ENCODE measurements at places on chromosomes 2 and 18. TPM values are rescaled to one million over a fixed set of nuclear protein-coding genes. Genes with fewer than 3 reads are reported as not detected.

DNA sequence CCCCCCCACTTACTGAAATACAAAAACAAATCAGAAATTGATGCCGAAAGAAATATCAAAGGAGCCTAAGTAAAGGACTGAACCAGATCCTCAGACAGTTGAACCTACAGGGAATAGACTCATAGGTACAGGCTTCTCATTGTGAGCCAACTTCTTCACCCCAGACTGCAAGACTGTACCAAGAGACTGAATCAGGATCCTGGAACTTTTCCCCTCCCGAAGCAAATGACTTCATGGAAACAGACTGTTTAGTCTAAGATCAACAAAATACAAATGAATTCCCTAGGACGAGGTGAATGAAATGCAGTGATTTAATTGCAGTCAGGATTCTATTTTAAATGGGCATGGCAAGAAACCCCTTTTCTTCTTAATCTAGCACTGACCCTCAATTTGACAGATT is 53.6 kb upstream of the RNF152 start:
- DNase-seq = no peak

- DNase-seq = no peak
These were observed 749.5 kb downstream of the RNF144A start for GRCh38 chr2:7666596-7667259.

DNA sequence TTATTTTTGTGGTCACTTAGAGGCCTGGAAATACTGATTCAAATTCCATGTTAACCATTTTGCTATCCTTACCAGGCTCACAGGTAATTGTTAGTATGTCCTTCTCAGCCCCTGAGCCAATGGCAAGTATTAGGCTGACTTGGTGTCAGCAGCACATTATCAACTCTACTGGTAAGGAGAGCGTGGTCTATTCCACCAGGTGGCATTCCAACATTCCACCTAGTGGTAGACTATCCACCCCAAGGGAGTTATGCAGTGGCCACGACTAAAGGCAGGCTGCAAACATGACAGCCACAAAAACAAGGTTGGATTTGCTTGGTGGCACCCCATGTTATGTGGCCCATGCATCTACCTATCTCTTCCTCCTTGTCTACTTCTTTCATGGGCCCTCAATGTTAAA is 31.8 kb upstream of the GCC2 start:
- no peak for DNase-seq

- DNase-seq = peak; percentile 57
These were observed 6.8 kb upstream of the ARHGAP28 start for GRCh38 chr18:6722690-6723089.

DNA sequence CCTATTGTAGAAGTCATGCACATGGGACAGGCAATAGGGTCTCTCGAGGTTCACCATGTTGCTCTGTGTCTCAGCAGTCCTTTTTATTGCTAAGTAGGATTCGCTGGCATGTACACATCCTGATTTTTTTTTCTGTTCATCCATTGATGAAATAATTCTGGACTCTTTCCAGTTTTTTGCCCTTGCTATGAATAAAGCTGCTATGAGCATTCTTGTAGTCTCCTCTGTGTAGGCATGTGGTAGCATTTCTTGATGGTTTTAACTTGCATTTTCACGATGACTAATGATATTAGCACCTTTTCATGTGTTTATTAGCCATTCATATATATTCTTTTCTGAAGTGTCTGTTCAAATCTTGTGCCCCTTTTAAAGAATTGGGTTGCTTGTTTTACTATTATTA is 65.8 kb upstream of the EDAR start:
- DNase-seq = no peak

- DNase-seq = no peak
These were observed 775 bp downstream of the RNF125 start for GRCh38 chr18:32019251-32019948.

DNA sequence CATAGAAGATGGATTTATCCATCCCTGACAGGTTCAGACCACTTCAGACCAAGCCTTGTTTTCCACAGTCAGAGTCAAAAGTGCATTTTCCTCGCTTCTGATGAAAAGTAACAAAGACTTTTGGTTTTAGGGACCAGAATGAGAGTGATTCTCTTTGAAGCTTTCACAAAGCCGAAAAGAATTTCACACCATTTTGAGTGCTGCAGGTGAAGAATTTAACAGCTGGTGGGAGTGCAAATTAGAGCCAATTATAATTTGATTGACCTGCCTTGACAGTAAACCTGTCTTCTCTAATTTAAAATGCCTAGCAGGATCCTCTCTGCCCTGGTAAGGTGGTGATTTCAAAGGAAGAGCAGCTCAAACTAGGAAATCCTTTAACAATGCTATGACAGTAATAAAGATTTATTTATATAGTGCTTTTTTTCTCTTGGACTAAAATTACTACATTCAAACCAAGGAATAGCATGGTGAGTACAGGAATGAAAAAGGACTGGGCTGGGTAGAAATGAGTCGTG is 241.6 kb downstream of the HRH4 start:
- DNase-seq = no peak

GRCh38 chr2:147442816-147443215 is 402.0 kb upstream of the ACVR2A start:
- DNase-seq = peak; percentile 68

- DNase-seq = no peak
These were observed 710 bp downstream of the LMAN2L start for GRCh38 chr2:96739076-96739632.

DNA sequence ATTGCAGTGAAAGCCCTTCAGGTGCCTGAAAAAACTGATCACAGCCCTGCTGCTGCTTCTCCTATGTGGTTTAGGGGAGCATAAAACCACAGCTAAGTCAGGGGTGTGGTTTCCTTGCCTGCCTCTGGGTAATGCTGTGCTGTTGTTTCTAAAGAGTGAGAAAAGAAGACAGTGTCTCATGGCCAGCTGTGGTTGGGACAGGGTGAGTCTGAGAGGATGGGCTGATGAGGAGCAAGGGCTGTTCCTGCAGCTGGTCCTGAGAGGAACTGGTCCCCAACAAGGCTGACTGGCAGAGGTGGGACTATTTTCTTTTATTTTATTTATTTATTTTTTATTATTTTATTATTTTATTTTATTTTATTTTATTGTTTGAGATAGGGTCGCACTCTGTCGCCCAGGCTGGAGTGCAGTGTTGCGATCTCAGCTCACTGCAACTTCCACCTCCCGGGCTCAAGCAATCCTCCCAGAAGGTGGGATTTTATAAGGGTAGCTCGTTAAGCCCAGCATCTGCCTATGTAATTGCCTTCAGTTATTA is 236.7 kb downstream of the FHOD3 start:
- no peak for DNase-seq

GRCh38 chr2:12417786-12418185 is 298.9 kb upstream of the TRIB2 start:
- DNase-seq = no peak

DNA sequence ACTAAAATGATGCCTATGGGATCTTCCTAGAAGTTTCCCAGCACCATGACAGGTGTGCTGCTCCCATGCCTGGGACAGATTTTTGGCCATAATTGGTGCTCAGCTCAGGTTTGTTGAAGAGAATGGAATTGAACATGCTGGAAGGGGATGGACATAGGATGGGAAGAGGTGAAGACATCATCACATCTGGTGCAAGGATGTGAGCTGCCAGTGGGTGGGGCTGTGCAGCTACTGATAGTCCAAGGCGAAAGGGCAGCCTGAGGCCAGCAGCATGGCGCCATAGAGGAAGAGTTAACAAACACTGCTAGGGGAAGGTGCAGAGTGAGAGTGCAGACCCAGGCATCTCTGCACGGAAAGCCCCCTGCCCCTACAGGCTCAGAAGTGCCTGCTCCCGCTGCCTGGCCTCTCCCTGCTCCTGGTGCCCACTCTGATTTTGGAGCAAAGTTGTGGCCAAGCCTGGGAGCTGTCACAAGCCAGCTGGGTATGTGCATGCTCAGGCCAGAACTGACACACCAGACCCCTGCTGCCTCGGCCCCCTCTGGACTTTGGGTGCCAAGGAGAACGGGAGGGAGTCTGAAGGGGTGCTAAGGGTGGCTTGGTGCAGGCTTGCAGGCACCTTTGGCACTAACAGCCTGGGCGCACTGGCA is 178.6 kb downstream of the ZBTB7C start:
- DNase-seq = no peak

- no peak for DNase-seq
These were observed 24.1 kb downstream of the SIGLEC15 start for GRCh38 chr18:45849529-45849928.

DNA sequence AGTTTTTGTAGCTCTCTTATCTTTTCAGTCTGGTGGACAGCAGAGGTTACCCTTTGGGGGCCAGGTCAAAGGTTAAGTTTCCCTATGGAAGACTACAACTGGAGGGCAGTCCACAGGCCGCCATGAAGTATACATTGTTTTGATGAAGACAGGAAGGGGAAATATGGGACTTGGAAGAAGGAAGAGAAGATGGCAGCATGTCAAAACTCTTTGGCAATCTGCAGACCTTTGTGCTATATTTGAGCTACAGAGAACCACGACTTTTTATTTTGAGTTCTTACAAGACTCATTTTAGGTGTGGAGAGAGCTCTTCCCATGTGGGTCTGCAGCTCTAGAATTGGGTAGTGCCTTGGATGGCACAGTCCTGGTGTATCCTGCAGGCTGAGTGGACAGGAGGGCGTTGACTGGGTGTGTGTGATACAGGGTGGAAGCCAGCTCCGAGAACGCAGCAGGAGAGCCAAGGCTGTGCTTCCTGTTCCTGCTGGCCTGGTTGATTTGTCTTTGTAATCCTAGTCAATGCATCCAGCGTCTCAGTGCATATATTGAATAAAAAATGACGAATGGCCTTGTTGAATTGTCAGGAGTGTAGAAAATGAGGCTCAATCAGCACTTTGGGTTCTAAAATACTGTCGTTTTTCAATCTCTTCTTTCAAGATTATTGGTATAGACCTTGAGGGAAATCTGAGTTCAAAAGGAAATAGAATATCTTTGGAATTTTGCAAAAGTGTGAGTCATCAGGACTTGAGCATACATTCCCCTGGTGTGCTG is 11.5 kb downstream of the ITGA6 start:
- no peak for DNase-seq

GRCh38 chr2:20414806-20415205 is 32.1 kb upstream of the RHOB start:
- DNase-seq = no peak

- no peak for DNase-seq
These were observed 100.4 kb downstream of the GPD2 start for GRCh38 chr2:156536534-156536933.

- DNase-seq = no peak
These were observed 88.9 kb downstream of the ITGA4 start for GRCh38 chr2:181546086-181546485.

- no peak for DNase-seq
These were observed 31.2 kb downstream of the SCN9A start for GRCh38 chr2:166344286-166345113.

DNA sequence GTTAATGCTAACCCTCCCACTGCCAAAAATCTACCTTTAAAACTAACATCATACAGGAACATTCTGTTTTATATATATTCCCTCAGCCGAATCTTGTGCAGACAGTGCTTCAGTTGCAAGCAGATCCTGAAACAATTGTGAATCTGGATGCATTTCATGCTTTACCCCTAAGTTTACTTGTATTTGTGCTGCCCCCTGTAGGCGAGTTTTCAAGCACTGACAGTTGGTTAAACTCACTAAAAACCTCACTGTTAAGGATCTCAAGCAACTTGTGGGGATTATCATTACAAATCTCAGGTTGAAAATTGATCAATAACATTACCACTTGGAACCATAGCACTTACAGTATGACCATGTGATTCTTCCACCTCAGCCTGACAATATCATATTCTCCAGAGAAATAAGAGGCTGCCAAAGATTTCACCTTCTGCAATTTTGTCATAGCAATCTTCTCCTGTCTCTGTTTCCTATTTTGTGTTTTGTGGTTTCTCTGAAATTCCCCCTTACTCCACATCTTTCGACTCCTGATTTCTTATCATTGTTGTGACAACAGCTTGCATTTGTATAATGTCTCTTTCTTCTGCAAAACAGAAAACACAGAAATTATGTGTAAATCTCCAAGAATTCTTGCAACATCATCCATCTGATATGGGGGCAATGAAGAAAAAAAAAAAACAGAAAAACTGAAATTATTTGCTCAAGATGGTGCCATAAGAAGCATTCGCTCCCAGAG is 354.6 kb upstream of the SETBP1 start:
- DNase-seq = peak; percentile 51

- no peak for DNase-seq
These were observed 108.1 kb upstream of the SIX3 start for GRCh38 chr2:44833171-44834069.

- no peak for DNase-seq
These were observed 13.2 kb downstream of the GALR1 start for GRCh38 chr18:77262643-77263465.

DNA sequence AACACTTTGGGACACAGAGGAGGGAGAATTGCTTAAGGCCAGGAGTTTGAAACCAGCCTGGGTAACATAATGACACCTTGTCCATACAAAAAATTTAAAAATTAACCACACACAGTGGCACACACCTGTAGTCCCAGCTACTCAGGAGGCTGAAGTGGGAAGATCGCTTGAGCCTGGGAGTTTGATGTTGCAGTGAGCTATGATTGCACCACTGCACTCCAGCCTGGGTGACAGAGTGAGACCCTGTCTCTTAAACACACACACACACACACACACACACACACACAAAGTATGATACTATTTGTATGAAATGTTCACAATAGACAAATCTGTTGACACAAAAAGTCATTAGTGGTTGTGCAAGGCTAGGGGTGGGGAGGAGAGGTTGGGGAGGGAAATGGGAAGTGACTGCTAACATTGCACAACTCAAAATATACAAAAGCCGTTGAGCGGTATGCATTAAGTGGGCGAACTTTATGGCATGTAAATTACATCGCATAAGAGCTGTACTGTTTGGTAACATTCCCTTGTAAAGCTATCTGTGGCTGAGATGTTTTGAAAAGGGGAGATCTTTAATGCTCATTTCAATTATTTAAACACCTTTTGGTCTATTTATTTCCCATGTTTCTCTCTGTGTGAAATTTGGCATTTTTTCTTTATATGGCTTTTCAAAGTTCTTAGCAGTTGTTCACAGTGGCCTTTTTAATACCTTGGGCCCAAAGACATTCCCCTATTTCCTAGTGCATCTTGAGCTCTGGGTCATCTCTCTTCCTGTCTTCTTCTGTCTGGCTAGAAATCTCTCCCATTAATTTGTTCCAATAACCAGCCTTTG is 58.9 kb upstream of the ZNF516 start:
- DNase-seq = no peak

GRCh38 chr2:230885463-230886130 is 20.9 kb downstream of the ITM2C start:
- DNase-seq = peak; percentile 50

GRCh38 chr2:137051778-137052398 is 286.5 kb downstream of the THSD7B start:
- DNase-seq = no peak

Gene ZNF396
- 1.00 TPM for polyA plus RNA-seq

Gene FEV
- polyA plus RNA-seq = 0.14 TPM

Gene DNER
- 2.5 TPM for polyA plus RNA-seq

Gene KCNG2
- 0.32 TPM for polyA plus RNA-seq

Gene CYRIA
- polyA plus RNA-seq = 6.4 TPM

Gene PUS10
- polyA plus RNA-seq = not detected

Gene NTSR2
- not detected for polyA plus RNA-seq

Gene DOK6
- 3.7 TPM for polyA plus RNA-seq

Gene EXOC6B
- polyA plus RNA-seq = 11.7 TPM

Gene UGT1A5
- not detected for polyA plus RNA-seq

Gene ZC3H15
- polyA plus RNA-seq = 81.6 TPM

Gene EPB41L3
- polyA plus RNA-seq = 116 TPM

Gene DPP4
- polyA plus RNA-seq = 9.3 TPM

Gene DSEL
- 10.1 TPM for polyA plus RNA-seq

Gene TGFA
- polyA plus RNA-seq = 0.84 TPM

Gene THSD7B
- 1.5 TPM for polyA plus RNA-seq

All from muscle of arm (tissue), 14 donors.